Activated CD4-positive, alpha-beta T cell treated with anti-CD3 and anti-CD28 coated beads, Interleukin-2, amount 10 ng/mL, durations not matched to agents 7 days and 5 days (primary cell): ENCODE measurements at places on chromosomes 12 and 14.

GRCh38 chr12:107912421-107913004 is 138.0 kb downstream of the ASCL4 start:
- DNase-seq: peak; percentile 67

GRCh38 chr14:105303949-105304348 is 3.1 kb upstream of the BRF1 start:
- DNase-seq: no peak

DNA sequence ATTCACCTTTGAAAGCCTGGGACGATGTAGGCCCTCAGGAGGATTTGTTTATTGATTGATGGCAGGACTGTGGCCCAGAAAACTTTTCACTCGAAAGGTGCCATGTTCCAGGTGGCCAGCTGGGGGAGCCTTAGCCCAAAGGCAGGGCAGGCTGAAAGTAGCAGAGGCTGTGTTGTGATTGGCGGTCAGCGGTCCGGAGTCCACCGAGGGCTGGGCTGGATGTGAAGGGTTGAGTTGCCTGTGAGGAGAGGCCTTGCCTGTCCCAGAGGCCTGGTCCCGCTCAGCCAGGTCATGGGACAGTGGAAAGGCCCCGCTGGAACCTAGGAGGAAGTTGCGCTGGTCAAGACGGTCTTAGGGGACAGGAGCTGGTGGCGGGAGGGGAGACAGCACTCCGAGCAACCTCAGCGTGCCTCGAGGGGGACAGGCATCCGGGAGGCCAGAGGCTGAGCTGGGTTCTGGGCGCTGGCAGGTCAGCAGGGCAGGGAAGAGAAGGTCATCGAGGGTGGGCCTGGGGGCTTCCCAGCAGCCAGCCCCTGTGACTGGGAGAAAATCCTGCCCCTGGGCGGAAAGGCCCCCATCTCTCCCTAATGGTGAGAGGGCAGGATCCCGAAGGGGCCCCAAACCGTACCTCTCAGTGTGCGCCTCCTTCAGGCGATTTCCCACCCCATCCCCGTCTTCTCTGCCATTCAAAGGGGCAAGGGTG is 26.3 kb downstream of the CMA1 start:
- DNase-seq: peak; percentile 52

GRCh38 chr12:13135371-13136178 is 32.1 kb upstream of the GSG1 start:
- DNase-seq: no peak

DNA sequence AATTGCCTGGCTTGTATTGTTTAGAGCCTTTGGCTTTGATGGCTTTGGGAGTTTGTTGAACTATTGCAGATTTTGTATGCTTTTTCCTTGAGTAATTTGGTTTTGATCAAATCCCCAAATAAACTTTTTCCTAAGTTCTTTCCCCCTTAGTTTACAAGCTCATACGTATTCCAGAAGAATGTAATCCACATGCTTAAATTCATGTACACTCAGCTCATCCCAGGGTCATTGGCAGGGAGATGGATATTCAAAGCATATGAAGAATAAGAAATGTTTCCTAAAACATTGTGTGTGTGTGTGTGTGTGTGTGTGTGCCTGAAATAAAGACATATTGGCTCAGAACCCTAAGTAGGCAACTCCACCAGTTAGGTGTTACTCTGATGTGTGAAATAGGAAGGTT is 89.4 kb downstream of the TMEM30B start:
- no peak for DNase-seq

DNA sequence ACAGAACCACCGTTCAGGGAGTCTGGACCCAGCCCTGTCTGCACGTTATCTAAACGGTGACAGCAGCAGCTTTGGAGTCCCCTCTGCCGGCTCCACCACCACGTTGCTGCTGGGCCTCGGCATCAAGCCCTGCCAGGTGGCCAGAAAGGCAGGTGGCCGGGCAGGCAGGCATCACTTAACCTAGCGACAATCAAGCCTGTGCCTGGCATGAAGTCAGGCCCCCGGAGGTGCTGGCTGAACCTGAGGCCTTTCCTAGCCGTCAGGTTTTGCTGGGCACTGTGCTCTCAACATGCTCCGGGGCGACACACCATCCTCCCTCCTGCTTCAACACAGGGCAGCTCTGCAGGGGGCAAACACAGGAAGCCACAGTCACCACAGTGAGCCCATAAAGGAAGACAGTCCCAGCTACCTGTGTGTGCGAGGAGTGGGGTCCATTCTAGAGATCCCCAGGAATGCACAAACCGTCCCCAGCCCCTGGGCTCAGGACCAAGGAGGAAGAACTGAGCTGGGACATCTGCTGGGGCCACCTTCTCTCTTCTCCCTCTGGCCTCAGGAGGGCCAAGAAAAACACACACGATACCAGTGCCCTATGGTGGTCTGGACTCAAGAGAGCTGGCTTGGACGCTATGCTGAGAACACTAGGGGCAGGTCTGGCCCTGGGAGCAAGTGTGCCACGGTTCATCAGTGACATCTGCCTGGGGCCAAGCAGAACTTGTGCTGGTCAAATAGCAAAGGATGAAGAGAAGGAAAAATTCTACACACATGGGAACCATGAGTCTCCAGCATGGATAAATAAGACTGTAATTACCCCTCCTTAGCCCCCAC is 44.7 kb downstream of the CCDC88C start:
- peak; percentile 56 for DNase-seq

DNA sequence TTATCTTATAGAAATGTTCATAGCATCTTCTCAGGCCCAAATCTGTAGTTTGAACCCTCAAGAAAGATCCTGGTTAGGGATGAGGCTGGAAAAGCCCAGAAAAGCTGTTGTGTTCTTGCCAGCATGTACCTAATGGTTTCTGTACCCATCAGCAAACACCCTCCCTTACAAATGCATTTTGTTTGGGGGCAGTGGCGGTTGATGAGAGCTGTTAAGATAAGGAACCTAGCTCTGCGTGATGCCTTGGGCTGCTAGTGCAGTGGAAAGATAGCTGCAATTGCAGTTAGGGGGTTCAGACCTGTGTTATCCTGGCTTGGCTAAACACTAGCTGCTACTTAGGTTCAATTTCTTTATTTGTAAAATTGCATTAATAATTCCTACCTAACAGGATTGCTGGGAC is 3.6 kb downstream of the TPH2 start:
- DNase-seq: no peak

- DNase-seq: no peak
Measured at GRCh38 chr14:95535226-95536021, 574 bp downstream of the GLRX5 start.

GRCh38 chr14:90508036-90508435 is 111.2 kb downstream of the CALM1 start:
- no peak for DNase-seq

DNA sequence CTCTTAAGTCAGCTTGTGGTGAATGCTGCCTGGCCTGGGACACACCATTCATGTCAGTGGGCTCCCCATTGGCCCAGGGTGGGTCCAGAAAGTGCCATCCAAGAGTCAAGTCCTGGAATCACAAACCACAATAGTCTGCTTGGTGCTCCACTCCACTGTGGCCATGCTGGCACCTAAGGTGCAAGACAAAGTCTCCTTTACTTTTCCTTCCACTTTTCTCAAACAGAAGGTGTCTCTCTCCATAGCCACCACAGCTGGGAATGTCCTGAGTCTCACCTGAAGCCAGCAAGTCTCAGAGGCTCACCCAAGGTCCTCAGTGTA is 9.0 kb downstream of the RDH16 start:
- no peak for DNase-seq

GRCh38 chr12:56162468-56163290 is 4.5 kb downstream of the MYL6 start:
- no peak for DNase-seq

- DNase-seq: no peak
Measured at GRCh38 chr12:23473071-23473470, 476.4 kb downstream of the SOX5 start.

- no peak for DNase-seq
Measured at GRCh38 chr12:67797185-67797741, 148.7 kb downstream of the DYRK2 start.

GRCh38 chr12:88450136-88450535 is 130.1 kb downstream of the KITLG start:
- DNase-seq: no peak

DNA sequence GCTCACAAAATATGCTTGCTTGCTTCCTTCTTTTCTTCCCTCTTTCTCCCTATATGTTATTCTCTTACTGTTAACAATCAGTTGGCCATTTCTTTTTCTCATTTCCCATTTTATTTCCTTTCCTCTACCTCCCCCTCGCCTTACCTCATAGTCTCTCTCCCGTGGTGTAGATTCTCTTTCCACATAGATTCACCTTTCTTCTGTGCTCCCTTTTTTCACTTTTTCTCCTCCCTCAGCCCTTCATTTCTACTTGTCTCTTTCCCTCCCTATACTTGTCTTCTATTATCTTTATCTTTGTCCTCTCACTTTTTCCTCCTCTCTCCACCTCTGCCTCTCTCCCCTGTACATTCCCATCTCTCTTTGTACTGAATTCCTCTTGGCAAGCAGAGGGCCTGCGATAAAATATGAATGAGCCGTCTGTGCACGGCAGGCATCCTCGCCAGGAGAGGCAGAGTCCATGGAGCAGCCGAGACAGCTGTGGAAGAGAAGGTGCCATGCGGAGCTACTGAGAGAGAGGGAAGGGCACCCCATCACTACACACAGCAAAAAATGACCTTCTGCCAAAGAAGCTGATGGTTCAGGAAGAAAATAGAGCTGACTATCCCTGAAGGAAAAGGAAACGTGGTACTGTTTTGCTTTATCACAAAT is 12.1 kb downstream of the C14orf93 start:
- no peak for DNase-seq

DNA sequence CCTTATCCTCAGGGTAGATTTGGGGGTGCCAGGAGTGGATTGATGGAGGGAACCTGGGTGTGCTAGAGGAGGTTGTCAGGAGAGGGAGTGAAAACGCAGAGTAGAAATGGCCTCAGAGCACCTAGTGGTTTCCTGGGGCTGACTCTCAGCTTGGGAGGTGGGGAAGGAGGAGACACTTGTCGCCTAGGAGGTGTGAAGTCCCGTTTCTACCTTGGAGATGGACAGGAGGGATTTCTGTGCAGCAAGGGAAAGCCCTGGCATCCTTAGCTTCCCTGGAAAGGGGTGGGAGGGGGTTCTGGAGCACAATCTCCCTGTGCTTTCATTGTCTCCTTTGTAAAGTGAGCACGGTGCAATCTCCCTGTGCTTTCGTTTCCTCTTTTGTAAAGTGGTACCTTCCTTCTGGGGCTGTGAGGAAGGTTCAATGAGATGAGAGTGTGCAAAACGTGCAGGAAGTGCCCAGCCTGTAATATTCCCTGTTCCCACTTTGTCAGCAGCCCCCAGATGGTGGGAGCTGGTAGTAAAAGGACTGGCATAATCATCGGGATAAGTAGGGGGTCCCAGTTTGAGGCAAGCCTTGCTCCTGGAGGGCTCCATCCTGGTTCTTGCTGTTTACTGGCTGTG is 1.6 kb downstream of the OAS3 start:
- DNase-seq: peak; percentile 31

DNA sequence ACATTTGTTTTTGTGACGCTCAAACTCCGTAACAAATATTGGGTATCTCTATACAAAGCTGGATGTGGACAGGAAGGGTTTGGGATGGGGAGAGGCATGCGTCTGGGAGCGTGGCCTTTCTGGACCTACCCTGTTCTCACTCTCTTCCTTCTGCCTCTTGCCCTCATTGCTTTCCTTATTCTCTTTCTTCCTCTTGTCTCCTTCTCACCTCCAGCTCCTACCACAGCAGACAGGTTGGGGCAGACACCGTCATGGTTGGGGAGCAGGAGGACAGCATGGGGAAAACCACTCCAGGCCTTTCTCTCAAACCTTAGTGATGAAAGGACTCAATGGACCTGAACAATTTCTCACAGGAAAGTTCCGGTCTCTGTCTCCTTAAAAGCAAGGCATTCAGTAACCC is 465.3 kb downstream of the RAD51B start:
- no peak for DNase-seq

GRCh38 chr14:99194136-99194535 is 77.9 kb downstream of the BCL11B start:
- DNase-seq: no peak

GRCh38 chr12:46342562-46343033 is 30.0 kb downstream of the SLC38A2 start:
- DNase-seq: peak; percentile 44

GRCh38 chr14:93343797-93344196 is 3.2 kb upstream of the COX8C start:
- DNase-seq: no peak

- DNase-seq: no peak
Measured at GRCh38 chr12:4202487-4202886, 71.1 kb upstream of the CCND2 start.

- no peak for DNase-seq
Measured at GRCh38 chr14:24677956-24678355, 44.0 kb upstream of the GZMB start.

- no peak for DNase-seq
Measured at GRCh38 chr12:117900561-117900960, 68.2 kb downstream of the KSR2 start.

GRCh38 chr12:101287357-101287756 is 7.5 kb downstream of the UTP20 start:
- DNase-seq: no peak

DNA sequence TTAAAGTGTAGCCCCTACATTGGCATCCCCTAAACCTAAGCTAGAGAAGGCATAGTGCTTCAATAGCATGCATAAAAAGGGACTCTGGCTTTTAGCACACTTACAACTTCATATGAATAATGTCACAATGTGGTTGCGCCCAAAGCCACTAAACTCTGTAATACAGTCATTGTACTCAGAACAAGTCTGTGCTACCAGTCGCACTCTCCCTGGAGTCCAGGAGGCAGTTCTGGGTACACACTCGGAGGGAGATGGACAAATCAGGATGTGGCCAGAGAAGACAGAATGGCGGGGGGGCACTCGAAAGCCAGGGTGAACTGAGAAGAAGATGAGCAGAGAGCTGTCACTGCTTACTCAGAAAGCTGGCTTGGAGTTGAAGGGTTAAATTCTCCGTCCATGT is 10.6 kb downstream of the SAMD4A start:
- no peak for DNase-seq

- DNase-seq: no peak
Measured at GRCh38 chr12:55818140-55818728, 393 bp downstream of the ORMDL2 start.

DNA sequence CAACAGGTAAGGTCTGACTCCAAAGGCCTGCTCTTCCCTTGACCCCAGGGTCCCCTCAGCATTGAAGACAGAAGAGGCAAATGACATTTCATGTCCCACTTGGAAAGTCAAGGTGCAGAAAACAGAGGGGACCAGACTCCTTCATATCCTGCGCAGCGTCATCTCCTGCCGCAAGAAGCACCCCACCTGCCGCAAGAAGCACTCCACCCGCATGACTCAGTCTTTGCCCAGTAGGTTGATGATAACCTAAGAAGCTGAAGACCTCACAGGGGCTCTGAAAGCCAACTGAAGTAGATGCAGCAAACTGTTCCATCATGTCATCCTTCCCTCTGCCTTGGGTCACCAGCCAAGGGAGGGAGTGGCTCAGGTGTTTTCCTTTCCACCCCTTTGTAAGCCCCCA is 11.6 kb upstream of the SMUG1 start:
- no peak for DNase-seq

DNA sequence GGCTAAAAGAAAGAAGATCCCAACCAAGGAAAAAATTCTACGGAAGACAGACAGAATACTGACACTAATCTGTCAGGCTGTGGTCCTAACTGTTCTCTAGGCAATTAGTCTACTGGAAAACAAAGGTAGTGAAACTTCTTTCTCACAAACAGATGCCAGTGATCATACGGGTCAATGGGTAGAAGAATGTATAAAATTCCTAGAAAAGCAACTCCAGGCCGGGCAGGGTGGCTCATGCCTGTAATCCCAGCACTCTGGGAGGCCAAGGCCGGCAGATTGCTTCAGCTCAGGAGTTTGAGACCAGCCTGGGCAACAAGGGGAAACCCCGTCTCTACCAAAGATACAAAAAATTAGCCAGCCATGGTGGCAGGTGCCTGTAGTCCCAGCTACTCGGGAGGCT is 64.8 kb downstream of the HECTD4 start:
- DNase-seq: no peak

GRCh38 chr12:44377443-44378187 is 498.5 kb downstream of the NELL2 start:
- DNase-seq: no peak
